ENCODE measurements at places on chromosomes 2 and 18. TPM values are rescaled to one million over a fixed set of nuclear protein-coding genes. Genes with fewer than 3 reads are reported as not detected.
A peak's percentile ranks its signal among the peaks of the same experiment; 100 is the strongest.

GRCh38 chr18:49764032-49764431 lies 49.3 kb downstream of the ACAA2 start:
- peak; percentile 58 for DNase-seq

GRCh38 chr2:111071600-111072171 lies 49.0 kb upstream of the BCL2L11 start:
- DNase-seq: peak; percentile 73

DNA sequence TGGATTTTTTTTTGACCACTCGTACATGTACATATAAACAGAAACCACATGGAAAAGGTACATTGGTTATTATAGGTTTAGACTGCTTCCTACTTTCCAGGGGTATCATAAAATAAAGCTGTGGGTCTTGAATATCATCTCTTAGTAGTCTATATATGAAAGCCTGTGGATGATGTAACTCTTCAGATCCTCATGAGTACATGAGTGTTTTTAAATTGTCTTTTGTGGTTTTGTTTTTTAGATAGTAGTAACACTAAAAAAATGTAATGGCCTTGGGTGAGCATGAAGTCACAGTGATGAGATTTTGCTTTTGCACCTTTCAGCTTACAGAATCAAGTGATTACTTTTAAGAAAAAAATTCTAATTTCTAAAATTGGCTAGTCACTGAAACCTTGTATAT lies 80.2 kb downstream of the RAB3GAP1 start:
- DNase-seq: peak; percentile 74

- no peak for DNase-seq
These were observed 27.1 kb downstream of the LIPG start for GRCh38 chr18:49588971-49589370.

- no peak for DNase-seq
These were observed 1033.2 kb upstream of the NXPH2 start for GRCh38 chr2:139813340-139813739.

DNA sequence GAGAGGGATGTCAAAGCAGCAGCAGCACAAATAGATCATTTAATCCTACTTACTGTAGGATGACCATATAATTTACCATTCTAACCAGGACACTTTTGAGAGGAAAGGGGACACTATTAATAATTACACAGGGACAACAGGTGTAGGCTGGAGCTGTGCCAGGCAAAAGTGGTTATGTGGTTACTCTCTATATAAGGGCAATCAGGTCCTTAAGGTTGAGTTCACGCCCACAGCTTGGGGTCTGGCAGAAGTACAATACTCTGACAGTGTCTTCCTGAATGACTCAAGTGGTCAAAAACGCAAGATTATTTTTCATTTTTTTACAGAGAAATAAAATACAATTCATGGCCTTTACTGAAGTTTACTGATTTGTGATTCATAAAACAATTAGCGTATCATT lies 2.8 kb downstream of the PREPL start:
- DNase-seq: peak; percentile 70

DNA sequence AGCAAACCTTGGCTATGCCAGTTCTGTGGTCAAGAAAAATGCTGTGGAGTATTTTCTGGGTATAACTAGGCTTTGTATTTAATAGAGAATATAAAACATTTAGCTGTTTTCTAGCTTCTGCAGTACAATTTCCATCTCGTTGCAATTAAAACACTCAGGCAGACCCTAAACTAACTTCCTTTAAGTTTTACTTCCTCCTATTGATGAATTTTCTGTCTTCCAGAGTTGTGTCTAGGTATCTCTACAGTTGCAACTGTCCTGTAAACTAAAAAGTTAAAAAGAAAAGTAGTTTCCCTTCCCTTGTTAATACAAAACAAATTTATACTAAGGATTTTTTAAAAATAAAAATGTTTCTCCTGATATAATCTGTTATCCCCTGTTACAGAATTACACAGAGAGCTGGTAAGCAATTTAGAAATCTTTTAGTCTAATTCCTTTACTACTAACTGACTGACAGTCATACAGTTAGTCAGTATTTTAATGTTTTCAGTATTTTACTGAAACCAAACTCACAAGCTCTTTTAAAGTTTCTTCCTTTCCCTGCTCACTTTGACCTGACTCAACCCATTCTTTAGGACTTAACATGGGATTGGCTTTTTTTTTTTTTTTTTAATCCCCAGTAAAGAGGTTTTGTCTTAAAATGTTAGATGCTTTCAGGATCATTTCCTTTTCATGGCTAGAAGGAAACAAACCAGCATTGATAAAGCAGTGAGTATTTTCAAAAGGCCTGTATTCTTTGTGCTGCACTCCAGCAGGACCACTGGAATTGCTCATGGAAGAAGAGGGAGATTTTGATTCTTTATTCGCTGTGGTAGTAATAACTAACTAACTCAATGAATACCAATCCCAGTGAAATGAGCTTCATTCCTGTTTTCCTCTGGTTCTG lies 22.9 kb downstream of the ITGAV start:
- no peak for DNase-seq

- DNase-seq: no peak
These were observed 44.5 kb upstream of the EGR4 start for GRCh38 chr2:73337828-73338227.

DNA sequence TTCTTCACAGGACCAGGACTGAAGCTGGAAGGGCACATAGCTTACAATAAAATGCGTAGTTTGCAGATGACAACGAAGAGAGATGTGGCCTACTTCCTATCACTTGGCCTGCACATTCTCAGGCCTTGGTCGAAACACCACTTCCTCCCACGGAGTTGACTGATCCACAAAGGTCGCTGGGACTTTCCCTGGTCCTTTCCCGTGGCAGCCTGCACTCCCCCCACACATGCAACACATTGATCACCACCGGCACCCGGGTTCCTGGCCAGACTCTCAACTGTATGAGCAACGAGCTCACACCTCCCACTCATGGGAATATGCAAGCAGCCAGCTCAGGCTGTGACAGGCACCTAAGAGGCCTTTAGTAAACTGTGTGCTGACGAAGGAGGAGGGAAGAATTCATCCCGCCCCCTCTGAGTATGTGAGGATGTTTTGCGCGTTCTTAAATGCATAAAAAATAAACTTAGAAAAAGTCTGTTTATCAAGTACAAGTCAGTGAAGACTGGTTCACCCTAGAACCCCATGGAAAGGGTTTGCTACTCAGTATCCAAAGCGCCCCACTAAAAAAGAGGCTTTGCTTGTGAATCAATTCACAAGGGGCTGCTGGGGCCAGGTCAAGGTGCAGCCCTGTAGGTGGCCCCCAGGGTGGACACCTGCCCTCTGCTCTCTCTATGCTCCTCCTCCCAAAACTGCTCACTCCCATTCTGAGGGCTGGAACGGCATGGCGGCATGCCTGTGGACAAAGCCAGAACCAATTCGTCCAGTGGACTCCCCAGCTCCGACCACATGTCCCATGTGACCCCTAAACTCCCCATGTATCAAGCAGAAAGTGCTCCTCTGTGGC lies 154.3 kb downstream of the EIPR1 start:
- DNase-seq: peak; percentile 86

DNA sequence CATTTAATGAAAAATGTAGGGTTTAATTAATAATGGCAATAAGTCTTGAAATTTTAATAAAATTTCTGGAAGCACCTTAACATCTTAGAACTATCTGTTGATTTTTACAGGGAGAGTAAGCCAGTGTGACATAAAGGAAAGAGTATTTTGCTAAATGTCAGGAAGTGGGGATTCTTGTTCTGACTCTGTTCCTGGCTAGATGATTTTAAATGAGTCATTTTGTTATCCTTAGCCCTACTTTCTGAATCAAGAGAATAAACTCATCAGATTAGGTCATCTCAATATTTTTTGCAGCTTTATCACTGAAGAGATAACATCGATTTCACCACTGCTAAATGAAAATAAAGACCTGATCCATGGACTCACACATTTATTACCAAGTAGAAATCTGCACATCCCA lies 377.5 kb upstream of the CYRIA start:
- DNase-seq: peak; percentile 43

PTPN18 gene
- total RNA-seq: 9.7 TPM

KCNG3 gene
- total RNA-seq: under 0.01 TPM

TPO gene
- total RNA-seq: not detected

SCN2A gene
- 0.54 TPM for total RNA-seq

AFF3 gene
- 13.9 TPM for total RNA-seq

B4GALT6 gene
- 3.9 TPM for total RNA-seq

LIPT1 gene
- total RNA-seq: 3.2 TPM
